AG08396 (cell line): ENCODE measurements at places on chromosomes 5 and 9.
A peak's percentile ranks its signal among the peaks of the same experiment; 100 is the strongest.

DNA sequence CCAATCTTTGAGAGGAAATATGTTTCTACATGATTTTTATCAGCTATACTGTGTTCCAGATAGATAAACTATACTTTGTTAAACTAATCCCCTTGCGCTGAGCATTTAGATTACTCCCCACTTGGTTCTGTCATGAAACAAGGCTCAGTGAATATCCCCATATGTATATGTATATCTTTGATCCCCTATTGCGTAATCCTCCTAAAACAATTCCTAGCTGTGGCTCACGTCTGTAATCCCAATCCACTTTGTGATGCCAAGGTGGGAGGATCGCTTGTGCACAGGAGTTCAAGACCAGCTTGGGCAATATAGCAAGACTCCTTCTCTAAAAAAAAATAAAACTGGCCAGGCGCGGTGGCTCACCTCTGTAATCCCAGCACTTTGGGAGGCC lies 2.7 kb downstream of the PHYHD1 start:
- DNase-seq, result no peak

- DNase-seq, result no peak
Observed at GRCh38 chr9:98977813-98978212, 34.1 kb downstream of the COL15A1 start.

DNA sequence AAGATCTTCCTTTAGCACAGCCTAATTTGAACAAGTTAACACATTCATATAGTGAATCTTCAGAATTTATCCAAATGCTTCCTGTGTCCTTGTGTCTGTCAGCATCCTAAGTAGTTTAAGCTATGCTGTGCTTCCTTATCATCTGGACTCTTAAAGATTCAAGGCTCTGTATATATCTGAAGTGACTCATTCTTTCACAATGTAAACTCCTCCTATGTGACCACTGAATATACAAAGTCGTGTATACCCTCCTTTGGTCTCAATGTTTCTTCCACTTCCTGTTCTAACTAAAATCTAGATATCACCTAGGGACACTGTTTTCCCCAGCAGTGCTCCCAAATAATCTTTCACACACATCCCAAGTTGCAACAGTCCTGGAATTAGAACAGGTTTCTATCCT lies 935.7 kb upstream of the NUDT12 start:
- DNase-seq, result no peak

DNA sequence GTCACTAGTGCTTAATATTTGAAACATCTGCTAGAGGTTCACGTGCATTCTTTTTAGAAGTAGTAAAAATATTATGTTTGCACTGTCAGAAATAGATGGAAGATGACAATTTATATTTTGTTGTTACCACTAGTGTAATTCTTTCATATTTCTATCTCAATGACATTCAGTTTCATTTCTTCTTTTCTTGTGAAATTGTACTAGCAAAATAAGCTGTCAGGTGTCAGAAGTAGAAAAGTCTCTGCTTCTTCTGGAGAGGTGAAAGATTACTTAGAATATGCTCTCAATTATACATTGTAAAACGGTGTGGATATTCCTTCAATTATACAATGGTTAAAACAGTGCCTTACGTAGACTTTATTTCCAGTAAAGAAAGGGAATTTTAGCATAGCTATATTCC lies 395.4 kb downstream of the CSNK1G3 start:
- DNase-seq, result no peak

GRCh38 chr5:135269931-135270421 lies 129.1 kb downstream of the MACROH2A1 start:
- DNase-seq, result peak; percentile 73

- no peak for DNase-seq
Observed at GRCh38 chr9:73152543-73152844, 829 bp downstream of the ANXA1 start.

DNA sequence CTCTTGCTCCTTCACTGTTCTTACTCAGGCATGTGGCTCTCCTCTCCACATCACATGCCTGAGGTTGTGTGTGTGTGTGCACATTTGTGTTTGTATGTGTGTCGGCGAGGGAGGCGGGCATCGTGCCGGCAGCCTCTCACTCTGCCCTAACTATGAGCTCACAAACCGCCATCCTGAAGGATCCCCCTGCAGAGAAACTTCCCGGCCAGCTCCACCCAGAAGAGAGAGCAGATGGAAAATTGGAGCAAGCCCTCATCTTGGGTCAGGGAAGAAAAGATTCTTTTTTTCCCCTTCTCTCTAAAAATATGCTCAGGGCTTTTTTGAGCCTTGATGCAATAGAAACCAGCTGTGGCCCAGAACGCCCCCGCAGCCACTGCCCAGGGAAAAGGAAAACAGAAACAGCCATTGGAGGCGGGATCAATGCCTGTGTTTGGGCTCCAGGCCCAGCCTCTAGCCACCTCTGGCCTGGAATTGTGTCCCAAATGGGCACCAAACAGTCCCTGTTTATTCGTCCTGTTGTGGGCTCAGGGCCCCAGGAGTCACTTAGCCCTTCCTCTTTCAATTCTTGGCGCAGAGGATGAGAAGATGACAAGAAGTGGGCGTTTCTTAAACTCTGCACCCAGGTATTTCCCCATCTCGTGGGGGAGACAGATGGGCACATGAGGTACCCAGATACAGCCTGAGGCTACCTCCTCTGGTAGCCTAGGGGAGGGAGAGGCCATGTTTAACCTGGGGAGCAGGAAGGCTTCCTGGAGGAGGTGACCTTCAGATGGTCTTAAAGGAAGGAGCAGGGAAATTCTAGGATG lies 151.5 kb downstream of the RGS3 start:
- DNase-seq, result no peak

- no peak for DNase-seq
Observed at GRCh38 chr5:1492757-1493156, 31.0 kb downstream of the LPCAT1 start.

DNA sequence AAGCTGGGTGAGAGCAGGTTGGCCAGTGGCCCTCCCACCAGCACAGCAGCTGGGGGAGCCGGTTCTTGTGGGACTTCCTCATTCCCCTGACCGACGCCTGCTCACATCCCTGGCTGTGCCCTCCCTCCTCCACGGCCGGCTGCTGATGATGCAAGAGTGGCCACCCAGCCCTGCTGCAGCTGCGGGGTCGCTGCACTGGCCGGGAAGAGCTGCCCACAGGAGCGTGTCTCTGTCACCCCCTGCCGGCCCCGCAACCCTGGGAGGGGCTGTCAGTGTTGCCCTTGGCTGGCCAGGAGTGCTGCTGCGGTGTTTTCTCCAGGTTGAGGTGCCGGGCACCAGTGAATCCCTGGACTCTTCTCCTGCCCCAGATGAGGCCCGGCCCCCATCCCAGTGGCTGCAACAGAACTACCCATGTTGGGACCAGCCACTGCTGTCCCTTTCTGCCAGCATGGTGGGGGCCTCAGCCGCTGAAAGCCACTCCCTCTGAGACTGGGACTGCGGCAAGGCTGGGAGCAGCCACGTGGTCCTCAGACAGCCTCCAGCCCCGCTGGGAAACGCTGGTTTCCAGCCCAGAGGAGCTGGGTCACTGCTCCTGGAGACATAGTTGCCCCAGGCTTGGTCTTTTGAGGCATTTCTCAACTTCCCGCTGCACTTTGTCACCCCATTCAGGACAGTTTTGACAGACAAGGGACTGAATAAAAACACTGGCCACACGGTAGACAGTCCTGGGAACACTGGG lies 739 bp downstream of the CARD9 start:
- DNase-seq, result peak; percentile 89

DNA sequence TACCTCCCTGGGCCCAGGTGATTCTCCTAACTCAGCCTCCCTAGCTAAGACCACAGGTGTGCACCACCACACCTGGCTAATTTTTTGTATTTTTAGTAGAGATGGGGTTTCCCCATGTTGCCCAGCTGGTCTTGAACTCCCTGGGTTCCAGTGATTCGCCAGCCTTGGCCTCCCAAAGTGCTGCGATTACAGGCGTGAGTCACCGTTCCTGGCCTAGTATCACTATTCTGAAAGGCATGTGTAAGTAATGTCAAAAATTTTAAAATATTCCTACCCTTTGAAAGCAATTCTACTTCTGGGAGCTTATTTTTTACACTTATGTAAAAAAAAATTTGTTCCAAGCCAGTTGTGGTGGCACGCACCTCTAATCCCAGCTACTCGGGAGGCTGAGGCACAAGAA lies 27.1 kb upstream of the TLE1 start:
- DNase-seq, result no peak

- DNase-seq, result no peak
Observed at GRCh38 chr5:66529182-66529581, 67.0 kb upstream of the MAST4 start.

- no peak for DNase-seq
Observed at GRCh38 chr5:93017849-93018248, 563.2 kb downstream of the NR2F1-AS1 start.

GRCh38 chr5:171610686-171611085 lies 174.9 kb upstream of the SMIM23 start:
- no peak for DNase-seq

DNA sequence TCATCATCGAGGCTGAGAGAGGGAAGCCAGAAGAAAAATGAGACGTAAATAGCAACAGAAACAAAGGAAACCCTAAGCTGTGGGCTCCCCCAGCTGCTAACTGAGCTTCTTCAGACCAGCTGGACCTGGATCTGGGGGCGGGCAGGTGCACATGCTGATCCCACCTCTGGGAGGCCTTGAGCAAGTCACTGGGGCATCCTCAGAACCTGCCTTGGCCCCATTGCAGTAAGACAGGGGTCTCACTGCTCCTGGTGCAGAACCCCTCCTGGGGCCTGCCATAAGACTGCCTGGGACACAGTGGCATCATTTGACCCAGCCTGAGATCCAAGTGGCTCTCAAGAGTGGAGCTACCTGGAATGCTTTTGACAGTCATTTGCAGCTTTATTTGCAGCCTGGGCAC lies 77.4 kb downstream of the PHF2 start:
- DNase-seq, result no peak

DNA sequence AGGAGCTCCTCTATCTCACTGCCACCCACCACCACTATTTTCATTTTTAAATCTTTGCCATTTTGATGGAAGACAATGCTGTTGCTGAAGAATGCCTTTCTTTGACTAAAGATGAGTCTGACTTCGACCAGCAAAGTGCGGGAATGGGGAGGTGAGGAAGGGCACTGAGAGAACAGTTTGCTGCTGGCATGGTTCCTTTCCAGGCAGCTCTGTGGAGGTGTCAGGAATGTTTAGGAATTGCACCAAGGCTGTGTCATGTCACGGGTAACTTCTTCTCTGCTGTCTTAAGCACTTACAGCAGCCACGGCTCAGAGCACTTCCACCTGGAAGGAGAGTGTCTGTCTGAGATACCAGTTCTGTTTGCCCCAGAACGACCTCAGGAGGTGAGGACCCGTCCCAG lies 41.4 kb upstream of the SHB start:
- DNase-seq, result no peak

DNA sequence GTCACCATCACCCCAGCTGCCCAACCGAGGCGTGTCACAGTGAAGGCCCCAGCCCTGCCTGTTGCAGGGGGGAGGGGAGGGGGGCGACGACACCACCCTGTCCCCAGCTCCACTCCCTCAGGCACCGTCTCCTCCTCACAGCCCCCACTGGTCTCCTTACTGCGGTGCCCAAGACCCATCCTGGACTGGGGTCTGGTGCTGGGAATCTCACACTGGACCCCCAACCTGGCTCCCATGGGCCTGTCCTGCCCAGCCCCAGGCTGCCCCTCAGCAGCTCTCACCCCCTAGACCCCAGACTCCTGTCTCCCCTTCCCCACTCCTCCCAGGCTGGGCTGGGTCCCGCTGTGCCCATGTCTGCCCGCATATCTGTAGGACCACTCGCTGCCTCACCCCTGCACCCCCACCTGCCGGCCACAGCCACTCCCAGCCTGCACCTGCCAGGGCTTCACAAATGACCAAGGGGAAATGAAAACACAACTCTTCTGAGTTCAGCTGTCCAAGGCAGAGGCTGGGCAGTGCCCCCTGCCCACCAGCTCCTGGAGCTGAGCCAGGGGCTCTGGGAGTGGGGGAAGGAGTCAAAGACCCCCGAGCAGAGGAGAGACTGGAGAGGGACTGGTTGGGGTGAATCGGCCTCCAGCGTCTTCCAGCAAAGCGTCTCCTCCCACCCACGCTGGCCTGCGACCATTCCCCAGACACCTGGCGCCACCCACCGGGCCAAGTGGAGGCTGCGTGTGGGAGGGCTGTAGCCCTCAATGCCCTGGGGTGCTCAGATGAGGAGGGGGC lies 32.6 kb upstream of the EGFL7 start:
- peak; percentile 73 for DNase-seq

- no peak for DNase-seq
Observed at GRCh38 chr9:86731511-86732063, 215.7 kb downstream of the GAS1 start.

GRCh38 chr5:54516051-54516655 lies 1.4 kb upstream of the SNX18 start:
- no peak for DNase-seq

- DNase-seq, result no peak
Observed at GRCh38 chr9:69090140-69090750, 54.7 kb downstream of the FXN start.

- DNase-seq, result no peak
Observed at GRCh38 chr5:119743927-119744326, 114.6 kb downstream of the FAM170A start.

GRCh38 chr5:82396871-82397514 lies 118.8 kb upstream of the RPS23 start:
- peak; percentile 85 for DNase-seq

DNA sequence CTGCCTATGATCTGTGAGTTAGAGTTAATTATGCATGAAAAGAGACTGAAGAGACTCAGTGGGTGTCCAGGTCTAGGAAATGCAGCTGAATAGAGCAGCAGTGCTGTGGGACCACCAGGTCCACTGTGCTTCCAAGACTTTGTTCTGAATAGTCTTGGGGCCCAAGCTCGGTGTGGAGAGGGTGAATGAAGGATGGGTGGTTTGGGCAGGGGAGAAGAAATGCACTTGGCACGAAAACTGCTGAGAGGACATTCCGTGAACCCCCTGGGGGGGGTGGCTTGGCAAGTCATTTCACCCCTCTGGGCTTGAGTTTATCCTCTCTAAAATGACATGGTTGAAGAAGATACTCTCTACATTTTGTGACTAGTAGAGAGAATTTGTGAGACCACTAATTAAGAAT lies 36.0 kb upstream of the GOLPH3 start:
- DNase-seq, result no peak

DNA sequence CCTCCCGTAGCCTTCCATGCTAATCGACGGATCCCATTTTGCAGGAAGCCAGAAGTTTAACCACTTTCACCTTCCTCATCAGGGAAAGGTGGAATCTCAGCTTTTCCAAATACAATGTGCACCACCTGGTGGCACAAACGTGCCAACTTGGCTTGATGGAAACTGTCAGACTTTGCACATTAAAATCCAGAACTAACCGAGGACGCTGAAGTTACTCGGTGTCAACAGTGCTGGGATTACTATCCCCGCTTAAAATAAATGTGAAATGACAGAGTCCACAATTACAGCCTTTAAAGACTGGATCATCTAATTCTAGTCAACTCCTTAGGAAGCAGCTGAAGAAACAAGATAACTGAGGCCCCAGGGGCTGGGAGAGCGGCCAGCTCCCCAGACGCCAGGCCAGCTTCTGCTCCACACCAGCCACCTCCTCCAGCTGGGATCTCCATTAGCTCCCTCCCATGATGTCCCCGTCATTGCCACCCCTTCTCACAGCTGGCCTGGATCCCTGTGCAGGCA lies 50.1 kb upstream of the RETREG1 start:
- no peak for DNase-seq

DNA sequence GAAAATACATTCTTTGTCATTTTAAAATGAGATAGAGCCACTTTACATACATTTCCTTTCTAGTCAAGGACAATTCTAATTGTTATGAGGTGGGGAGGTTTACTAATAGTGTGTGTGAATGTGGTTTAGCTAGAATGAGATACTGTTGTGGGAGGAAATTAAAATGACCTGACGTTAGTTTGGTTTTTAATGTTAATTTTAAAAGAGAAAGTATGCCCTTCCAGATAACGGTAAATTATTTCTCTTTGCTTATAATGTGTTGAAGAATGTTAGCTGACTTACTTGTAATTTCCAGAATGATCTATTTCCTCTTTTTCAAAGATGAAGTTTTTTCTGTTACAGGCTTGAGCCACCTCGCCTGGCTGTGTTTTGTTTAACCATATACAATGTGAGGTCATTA lies 1.7 kb upstream of the TAF7 start:
- DNase-seq, result no peak
